ENCODE measurements at places on chromosomes 4 and X. TPM values are rescaled to one million over a fixed set of nuclear protein-coding genes. Genes with fewer than 3 reads are reported as not detected.

ATP1B4 gene
- total RNA-seq: not detected

TMEM187 gene
- 8.2 TPM for total RNA-seq

UNC5C gene
- 0.28 TPM for total RNA-seq

MAGED4 gene
- total RNA-seq: 45.2 TPM

HSD17B13 gene
- total RNA-seq: 0.18 TPM

NKX1-1 gene
- total RNA-seq: not detected

TMEM154 gene
- 2.3 TPM for total RNA-seq

LONRF3 gene
- total RNA-seq: 0.28 TPM

ACOX3 gene
- total RNA-seq: 27.7 TPM

MAP3K15 gene
- 0.09 TPM for total RNA-seq

FAT4 gene
- total RNA-seq: 8.1 TPM

CCNB3 gene
- total RNA-seq: 0.09 TPM

VCX2 gene
- not detected for total RNA-seq

SPACA5 gene
- total RNA-seq: not detected

DYNLT3 gene
- total RNA-seq: 47.8 TPM

FGA gene
- total RNA-seq: not detected

TXK gene
- not detected for total RNA-seq

AFM gene
- not detected for total RNA-seq

TEX13A gene
- total RNA-seq: not detected

ODAPH gene
- not detected for total RNA-seq

MTNR1A gene
- total RNA-seq: not detected

GPAT3 gene
- total RNA-seq: 7.7 TPM

P2RY8 gene
- not detected for total RNA-seq

RAB41 gene
- not detected for total RNA-seq

TBC1D25 gene
- total RNA-seq: 3.7 TPM

FAM184B gene
- total RNA-seq: under 0.01 TPM
